ENCODE measurements at places on chromosomes 1 and 21.

DNA sequence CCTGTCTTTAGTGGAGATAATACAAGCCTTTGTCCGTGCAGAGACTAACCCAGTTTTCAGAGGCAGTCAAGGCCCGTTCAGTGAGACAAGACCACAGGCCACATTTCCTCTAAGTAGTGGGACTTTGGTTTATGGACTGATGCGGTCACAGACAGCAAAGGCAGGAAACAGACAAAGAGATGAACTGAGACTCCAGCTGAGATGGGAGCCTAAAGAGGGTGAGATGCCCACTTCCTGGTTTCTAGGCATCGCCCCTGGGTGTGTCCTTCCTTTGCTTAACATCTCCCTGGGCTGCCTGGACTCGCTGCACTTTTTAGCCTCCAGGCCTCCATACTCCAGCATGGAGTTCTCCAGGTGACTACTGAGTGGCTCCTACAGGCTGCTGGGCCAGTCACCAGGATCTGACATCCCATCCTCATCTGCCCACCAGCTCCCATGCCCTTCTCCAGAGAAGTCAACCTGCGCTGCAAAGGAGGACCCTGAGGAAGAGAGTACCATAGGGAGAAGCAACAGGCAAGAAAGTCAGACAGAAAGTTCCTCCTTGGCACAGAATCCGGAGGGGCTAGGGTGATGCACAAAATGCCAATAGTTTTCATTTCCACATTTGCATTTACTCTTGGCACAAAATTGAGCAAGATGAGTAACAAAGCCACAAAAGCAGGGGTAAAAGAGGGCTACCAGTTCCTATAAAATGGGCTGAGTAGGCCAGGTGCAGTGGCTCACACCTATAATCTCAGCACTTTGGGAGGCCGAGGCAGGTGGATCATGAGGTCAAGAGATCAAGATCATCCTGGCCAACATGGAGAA lies 15.1 kb downstream of the THEMIS2 start:
- DNase-seq, result no peak

GRCh38 chr1:7646981-7647901 lies 123.9 kb upstream of the VAMP3 start:
- DNase-seq, result peak; percentile 73

- no peak for DNase-seq
These were observed 37.6 kb downstream of the RUNX3 start for GRCh38 chr1:24892188-24893153.

- DNase-seq, result no peak
These were observed 12.1 kb downstream of the SLFNL1 start for GRCh38 chr1:41009466-41009865.

GRCh38 chr1:27087371-27088220 lies 67.3 kb downstream of the SLC9A1 start:
- no peak for DNase-seq

DNA sequence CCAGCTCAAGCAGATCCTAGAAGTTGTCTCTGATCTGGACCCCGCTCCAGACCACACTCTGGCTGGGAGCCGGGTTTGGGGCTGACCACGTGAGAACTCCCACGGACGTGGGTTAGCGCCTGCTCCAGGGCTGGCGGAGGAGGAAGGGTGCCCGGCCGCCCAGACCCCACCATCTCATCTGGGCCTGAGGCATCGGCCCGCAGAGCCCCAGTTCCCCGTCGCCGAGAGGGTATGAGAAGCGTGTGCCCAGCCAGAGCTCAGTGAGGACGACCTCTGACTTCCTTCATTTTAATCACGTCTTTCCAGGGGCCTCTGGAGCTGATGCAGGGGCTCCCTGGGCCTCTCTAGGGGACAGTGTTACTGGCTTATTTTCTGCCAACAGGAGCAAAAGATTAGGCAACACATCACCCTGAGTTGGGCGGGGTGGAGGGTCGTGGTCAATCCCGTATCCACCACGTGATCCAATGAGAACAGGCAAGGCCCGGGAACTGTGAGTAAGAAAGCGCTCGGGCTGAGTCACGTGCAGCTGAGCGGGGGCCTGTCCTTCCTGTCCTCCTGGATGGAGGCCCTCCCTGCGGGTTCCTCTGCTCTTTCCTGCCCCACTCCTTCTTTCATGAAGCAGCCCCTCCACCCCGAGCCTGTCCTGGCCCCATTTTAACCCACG lies 81.1 kb downstream of the SIK1 start:
- DNase-seq, result no peak

- no peak for DNase-seq
These were observed 37.4 kb downstream of the PTPRC start for GRCh38 chr1:198676253-198676652.

- DNase-seq, result no peak
These were observed 11.3 kb downstream of the ZNF362 start for GRCh38 chr1:33267468-33268205.

DNA sequence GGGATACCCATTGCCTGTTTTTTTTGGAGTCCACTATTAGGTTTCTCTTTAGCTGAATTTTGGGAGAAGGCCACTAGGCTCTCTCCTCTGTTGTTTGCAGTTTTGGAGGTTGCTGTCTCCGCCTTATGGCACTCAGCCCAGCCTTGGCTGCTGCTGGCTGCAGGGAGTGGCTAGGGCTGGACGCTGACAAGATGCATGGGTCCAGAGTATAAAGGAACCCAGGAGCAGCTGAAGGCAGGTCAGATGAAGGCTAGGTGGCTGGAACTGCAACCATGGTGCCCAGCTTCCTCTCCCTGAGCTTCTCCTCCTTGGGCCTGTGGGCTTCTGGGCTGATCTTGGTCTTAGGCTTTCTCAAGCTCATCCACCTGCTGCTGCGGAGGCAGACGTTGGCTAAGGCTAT lies at the start of gene CYP4B1:
CYP4B1 (plus strand) TSS at position 237 of the 400 bp plus-strand sequence; CDS start at position 273, 36 bp downstream.
- DNase-seq, result peak; percentile 84

DNA sequence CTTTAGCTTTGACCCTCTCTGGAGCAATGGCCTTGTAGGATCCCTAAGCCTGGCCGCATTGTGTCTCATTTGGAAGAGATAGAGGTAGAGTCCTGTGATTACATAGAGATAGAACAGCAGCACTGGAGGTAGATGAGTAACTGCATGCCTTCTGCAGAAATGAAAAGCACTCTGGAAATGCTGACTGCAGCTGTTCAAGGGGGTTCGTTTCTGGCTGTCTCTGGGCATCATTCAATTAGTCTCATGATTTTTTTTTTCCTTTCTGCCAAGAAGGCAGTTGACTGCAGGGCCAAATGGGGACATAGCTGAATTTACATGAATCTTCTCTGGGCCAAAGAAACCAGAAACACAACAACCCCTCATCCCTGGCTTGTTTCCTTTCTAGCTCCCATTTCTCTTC lies 28.1 kb upstream of the SNX27 start:
- no peak for DNase-seq

- no peak for DNase-seq
These were observed 43.3 kb downstream of the IARS2 start for GRCh38 chr1:220137019-220137786.
